ENCODE measurements at places on chromosomes 11 and 22.

- DNase-seq = no peak
These were observed 1.0 kb downstream of the ADM2 start for GRCh38 chr22:50482107-50483074.

GRCh38 chr11:110755941-110756340 lies 43.7 kb upstream of the ARHGAP20 start:
- DNase-seq = no peak

DNA sequence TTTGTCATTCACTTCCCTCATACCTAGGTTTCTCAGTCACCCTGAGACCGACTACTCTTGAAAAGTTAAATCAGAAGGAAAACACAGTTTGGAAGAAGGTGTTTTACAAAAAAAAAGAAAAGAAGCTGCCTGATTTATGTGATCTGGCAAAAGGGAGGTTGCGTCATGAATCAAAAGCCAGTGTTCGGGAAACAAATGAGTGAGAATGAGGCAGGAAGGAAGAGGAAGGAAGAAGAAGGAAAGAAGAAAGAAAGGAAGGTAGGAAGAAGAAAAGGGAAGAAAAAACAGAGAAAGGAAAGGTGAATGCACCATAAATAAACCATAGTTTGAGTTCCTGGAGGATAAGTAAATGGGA lies 314.6 kb downstream of the BLID start:
- no peak for DNase-seq

DNA sequence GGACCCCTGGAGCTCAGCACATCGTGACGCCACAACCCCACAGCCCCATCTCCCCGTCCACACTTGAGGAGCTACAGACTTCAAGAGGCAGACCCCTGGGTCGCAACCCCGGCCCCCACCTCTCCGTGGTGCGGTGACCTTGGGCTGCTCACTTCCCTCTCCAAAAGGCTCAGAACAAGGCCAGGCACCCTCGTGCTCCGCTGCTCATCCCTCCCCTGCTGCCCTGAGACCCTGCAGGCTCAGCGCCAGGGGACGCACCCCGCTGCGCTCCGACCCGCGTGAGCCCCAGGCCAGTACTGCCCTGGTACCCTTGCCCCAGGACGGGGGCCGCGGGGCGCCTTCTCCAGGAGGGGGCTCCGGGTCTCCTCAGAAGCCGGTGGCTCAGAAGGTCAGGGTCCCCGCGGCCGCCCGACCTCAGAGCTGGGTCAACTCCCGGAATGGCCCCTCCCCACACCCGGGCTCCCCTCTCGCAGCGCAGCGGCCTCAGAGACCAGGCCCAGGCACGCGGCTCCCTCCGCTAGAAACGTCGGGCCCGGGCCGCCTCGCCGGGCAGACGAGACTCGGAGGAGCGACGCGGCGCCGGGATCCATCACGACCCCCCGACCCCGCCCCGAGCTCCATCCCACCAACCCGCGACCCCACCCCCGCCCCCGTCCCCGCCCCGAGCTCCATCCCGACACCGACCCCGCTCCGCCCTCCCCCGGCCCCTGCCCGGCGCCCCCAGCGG lies 563 bp downstream of the GATD1 start:
- no peak for DNase-seq

GRCh38 chr11:91261513-91261912 lies 963.1 kb upstream of the FAT3 start:
- DNase-seq = no peak

GRCh38 chr11:986270-986951 lies 50.1 kb downstream of the MUC6 start:
- DNase-seq = no peak

DNA sequence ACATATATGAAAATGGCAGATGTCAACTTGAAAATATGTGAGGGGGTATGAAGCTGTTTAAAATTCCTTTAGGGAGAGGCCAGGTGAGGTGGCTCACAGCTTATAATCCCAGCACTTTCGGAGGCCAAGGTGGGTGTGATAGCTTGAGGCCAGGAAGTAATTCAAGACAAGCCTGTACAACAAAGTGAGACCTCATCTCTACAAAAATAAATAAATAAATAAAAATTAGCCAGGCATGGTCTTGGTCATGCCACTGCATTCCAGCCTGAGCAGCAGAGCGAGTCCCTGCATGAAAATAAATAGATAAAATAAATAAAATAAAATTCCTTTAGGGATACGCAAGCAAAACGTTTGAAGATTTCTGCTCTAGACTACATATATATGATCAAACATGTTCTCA lies 38.1 kb upstream of the FAM181B start:
- no peak for DNase-seq

GRCh38 chr11:94212898-94213297 lies 84.3 kb downstream of the PANX1 start:
- DNase-seq = no peak

GRCh38 chr11:64235437-64236161 lies 1.2 kb downstream of the VEGFB start:
- DNase-seq = no peak

GRCh38 chr11:18669219-18669596 lies 29.4 kb upstream of the TMEM86A start:
- DNase-seq = no peak

- no peak for DNase-seq
These were observed 5.8 kb downstream of the MS4A12 start for GRCh38 chr11:60498399-60498798.

- no peak for DNase-seq
These were observed 82.7 kb downstream of the PGR start for GRCh38 chr11:101046947-101047346.

GRCh38 chr22:50299785-50300619 lies 7.4 kb downstream of the PLXNB2 start:
- DNase-seq = no peak

DNA sequence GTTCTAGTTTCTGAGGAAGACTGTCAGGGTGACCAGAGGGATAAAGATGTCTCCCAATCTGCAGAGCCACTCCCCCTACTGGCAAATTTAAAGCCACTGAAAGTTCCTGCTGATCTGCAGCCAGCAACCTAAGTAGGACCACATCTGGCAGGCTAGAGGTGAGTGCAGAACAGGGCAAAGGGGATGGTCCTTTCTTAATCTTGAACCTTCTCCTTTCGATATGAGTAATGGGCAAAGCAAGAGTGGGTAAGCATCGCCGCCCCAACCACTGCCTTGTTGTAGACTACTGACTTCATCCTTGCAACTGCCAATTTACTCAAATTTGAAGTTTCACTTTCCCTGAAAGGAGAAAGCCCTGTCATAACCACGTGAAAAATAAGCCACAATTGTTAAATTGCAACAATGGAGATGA lies 30.7 kb downstream of the SCUBE2 start:
- no peak for DNase-seq

DNA sequence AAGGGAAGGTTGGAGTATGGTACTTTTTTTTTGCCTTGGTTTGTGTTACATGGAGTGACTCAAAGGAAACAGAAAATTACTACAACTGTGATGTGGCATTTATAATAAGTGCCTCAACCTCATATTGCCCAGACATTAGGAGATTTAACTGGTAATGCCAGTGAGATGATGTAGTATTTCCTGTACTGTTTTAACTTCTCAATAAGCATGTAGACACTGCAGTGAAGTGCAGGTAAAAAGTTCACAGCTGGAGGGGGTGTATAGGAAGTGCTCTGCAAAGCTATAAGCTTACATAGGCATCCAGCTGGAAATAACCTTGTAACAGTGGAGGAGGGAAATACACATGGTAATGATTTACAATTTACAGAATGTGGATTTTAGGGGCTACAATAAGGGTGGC lies 138.2 kb upstream of the MTMR2 start:
- no peak for DNase-seq

- no peak for DNase-seq
These were observed 1.9 kb upstream of the TSKU start for GRCh38 chr11:76781046-76781801.

GRCh38 chr11:95793116-95793515 lies 2.8 kb downstream of the CEP57 start:
- DNase-seq = no peak

DNA sequence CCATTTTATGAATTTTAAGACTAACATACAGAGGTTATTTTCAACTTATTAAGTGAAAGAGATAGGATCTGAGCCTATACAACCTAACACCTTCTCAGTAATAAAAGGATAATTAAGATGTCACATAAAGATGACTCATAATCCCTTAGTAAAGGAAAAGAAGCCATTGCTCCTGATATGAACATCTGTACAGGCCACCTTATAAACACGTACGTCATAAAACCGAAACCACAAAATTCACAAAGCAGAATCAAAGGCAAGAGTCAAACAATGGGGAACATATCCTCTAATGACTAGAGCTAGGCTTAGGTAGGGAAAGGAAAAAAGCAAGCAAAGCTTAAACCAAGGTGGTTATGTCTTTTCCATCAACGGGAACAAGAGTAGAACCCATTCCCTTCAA lies 103.5 kb downstream of the KCNA4 start:
- no peak for DNase-seq

DNA sequence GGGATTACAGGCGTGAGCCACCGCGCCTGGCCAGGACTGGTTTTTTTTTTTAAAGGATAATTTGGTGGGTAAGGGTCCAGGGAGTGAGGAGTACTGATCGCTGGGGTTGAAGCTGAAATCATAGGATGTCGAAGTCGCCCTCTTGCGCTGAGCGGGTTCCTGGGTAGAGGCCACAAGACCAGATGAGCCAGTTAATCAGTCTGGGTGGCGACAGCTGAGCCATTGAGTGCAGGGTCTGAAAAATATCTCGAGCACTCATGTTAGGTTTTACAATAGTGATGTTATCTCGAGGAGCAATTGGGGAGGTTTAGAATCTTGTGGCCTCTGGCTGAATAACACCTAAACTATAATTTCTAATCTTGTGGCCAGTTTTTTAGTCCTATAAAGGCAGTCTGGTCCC lies 7.8 kb downstream of the APOL5 start:
- no peak for DNase-seq

DNA sequence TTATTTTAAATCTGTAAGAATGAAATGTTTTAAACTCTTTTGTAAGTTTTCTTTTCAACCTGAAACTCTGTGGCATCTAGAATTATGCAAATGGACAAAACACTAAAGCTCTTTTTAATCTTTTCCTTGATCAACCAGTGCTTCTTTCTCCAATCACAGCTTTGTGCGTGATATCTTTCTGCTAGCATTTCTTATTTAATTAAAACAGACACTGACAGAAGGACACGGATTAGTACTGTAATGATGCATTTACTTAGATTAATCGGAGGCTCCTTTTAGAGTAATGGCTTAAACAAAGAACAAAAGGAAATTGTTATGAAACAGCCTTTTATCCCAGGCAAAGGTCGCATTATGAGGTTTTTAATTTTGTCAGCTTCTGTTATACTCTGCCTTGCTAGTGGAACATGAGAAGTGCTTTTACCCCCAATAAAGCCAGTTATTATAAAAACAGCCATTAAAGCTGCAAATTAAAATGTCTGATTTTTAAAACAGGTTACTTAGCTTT lies 48.5 kb upstream of the SOX6 start:
- no peak for DNase-seq

DNA sequence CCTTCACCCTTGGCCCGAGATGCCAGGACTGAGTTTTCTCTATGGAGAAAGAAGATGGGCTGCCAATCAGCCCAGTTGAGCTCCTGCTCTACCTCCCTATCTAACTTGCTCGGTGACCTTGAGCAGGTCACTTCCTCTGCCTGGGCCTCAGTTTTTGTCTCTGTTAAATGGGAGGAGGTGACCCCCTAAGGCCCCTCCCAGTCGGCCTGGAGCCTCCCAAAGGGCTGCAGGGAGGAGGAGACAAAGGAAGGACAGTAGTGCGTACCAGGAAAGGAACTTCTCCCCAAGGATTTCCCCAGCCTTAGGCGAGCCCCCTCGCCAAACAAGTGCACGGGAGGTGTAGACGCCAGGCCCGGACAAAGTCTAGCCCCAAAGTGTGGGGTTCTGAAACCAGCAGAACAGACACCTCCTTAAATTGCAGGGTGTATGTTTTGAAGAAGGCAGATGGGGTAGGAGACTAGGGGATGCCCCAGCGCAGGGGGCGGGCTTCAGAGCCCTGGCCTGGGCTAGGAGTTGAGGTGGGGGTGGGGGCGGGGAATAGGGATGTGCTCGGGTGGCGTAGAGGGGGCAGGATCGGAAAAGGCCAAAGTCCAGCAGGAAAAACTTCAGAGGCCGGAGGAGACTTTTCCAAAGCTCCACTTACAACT lies 1.0 kb downstream of the CBX7 start:
- DNase-seq = no peak

GRCh38 chr11:130178441-130179339 lies 19.1 kb downstream of the ST14 start:
- DNase-seq = no peak

DNA sequence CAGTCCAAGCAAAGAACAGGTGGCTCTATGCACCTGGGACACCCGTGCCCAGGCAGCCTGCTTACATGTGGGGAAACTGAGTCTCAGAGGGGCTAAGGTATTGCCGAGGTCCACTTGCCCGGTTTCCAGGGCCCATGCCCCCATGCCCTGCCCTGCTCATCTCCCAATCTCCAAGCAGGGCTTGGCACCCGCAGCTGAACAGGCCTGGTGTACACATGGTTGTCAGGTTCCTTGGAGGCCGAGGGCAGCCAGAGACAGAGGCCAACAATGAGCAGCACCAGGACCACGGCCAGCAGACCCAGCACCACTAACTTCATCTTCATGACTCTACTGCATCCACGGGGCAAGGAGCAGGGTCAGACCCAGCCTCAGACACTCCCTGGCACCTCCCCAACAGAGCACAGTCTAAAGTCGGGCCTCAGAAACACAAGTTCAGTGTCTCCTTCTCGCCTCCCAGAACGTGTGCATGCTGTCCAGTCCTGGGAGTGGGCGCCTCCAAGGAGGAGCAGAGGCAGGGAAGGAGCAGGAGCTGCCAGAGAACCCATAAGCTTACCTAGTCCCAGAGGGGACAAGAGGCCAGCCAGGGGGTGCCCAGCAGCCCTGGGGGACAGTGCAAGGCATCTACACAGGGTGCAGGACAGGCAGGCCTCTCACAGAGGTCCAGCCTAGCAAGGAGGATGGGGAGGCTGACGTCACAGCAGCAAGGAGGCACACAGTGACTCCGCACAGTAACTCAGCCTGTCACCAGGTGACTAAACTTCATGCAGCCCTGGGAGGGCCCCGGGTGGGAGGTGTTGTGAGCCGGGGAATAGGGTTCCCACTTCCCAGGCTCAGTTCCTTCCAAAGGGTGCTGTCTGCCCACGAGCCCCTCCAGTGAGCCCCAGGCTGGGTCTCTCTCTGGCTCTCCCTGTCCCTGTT lies 20.2 kb upstream of the RGL4 start:
- no peak for DNase-seq

GRCh38 chr11:96178887-96179279 lies 164.1 kb downstream of the MAML2 start:
- DNase-seq = no peak

- no peak for DNase-seq
These were observed 27.2 kb upstream of the PPARA start for GRCh38 chr22:46122980-46123693.

GRCh38 chr11:128868841-128869671 lies 2.0 kb upstream of the KCNJ1 start:
- no peak for DNase-seq

DNA sequence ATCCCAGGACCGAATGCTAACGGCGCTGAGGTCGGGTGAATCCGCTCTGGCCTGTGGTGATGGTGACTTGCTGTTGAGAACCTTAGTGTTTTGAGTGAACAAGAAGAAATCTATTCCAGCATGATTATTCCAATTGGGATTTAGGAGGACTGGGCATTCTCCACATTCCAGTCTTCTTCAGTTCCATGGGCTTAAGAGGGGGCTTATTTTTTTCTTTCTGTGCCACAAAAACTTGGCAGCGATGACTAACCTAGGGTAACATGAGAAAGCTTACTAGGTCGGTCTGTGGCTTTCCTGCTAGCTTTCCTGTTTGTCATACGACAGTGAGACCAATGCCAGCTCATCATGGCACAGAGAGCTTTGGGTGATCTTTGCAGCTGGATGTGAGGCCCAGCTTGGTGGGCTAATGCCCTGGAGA lies 62.9 kb upstream of the ATXN10 start:
- DNase-seq = no peak
